ENCODE measurements at places on chromosomes 5 and 9.

GRCh38 chr5:113050721-113051382 is 74.3 kb downstream of the DCP2 start:
- no peak for DNase-seq

- no peak for DNase-seq
Measured at GRCh38 chr9:79431019-79431679, 140.6 kb upstream of the TLE4 start.

DNA sequence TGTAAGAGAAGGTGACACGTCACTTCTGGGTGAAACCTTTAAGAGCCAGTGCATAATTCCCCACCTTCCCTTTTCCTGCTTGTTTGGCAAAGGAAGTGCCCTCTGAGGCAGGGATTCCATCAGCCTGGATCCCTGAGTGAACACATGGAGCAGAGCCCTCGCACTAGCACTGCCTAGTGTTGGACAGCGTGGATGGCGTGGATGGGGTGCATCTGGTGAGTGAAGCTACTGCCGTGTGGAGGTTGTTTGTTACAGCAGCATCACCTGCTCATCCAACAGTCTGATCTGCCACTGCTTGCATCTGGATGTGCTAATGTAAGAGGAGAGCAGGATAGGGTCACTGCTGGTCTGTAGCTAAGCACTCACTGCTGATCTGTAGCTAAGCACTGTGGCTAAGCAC is 35.2 kb downstream of the SLC35D2 start:
- DNase-seq = no peak

- DNase-seq = no peak
Measured at GRCh38 chr5:35677878-35678277, 60.2 kb downstream of the SPEF2 start.

GRCh38 chr5:80117446-80117845 is 82.3 kb downstream of the THBS4 start:
- DNase-seq = no peak

GRCh38 chr9:114046875-114047274 is 31.2 kb downstream of the AMBP start:
- no peak for DNase-seq

- DNase-seq = no peak
Measured at GRCh38 chr5:14557203-14557770, 24.3 kb upstream of the OTULINL start.

GRCh38 chr5:94422812-94423211 is 195.6 kb downstream of the KIAA0825 start:
- DNase-seq = no peak

DNA sequence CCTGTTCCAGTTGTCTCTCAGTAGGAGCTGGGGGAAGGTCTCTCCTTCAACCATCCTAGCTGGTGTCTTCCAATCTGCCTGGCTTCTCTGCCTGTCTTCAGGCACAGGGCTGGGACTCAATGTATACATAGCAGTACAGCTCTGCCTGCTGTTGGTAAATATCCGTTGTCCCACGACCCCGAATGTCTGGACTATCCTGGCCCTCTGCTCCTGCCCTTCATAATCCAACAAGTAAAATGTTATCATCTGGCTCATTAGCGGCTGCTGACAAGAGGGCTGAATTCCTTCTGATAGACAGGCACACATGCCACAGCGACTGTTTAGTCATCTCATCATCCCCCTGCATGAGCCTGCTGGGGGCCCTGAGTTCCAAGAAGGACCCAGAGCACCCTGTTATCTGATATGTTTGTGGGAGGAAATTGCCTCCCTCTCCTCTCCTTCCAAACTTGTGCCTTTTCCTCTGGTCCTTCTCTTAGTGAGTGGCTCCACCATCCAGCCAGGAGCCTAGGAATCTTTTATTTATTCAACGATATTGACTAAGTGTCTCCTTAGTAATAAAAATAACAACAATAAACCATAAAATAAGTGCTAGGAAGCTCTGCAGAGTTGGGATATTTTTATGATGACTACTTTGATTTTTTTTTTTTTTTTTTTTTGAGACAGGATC is 29.5 kb upstream of the TGFBR1 start:
- no peak for DNase-seq

DNA sequence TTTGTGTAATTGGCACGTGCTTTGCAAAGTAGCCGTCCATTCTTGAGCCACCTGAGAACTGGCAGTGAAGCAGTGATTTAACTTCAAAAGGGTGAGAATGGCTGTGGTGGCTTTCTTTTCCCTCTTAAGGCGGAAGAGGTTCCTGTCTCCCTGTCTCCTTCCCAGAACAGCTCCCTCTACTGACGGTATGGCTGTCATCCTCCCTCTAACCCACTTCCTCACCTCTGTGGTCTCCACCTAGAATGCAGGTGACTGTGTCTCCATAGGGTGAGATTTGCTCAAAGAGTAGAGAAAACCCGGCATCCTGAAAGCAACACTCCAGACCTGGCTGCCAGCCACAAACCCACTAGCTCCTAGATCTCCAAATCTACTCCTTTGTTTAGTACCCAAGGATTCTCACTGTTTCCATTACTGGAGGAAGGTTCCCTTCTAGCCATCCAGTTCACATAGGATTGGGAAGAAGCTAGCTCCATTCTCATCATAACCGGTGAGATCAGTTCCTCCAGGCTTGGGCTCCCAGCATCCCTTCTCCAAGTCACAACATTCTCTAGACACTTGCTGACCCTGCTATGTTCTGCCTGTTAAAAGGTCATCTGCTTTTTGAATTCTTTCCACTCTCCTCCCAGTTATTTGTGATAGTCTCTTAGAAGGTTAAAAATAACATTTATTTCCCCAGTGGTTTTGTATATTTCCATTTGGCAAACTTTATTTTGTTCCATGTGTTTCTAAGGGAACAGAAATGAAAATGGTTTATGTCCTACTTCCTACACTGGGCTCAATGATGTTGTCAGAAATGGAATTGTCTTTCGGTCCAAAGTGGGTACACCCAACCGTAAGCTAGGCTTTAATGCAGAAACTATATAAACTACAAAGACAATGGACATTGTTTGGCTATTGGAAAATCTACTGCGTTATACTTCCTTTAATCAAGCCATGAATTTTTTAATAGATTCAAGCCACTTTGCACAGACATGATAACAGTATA is 269.4 kb downstream of the CWC27 start:
- no peak for DNase-seq

DNA sequence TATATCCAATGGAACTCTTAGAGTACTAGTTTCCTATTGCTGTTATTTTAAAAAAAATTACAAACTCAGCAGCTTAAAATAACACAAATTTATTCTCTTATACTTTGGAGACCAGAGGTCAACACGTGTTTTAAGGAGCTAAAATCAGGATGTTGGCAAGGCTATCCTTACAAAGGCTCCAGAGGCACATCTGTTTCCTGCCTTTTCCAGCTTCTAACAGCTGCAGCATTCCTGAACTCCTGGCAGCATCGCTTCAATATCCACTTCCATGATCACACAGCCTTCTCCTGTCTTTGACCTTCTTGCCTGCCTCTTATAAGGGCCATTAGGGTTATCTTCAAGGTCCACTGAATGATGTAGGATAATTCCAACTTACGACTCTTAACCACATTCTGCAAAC is 92.2 kb upstream of the CCNG1 start:
- no peak for DNase-seq

GRCh38 chr5:107415762-107416161 is 255.0 kb downstream of the EFNA5 start:
- DNase-seq = no peak

GRCh38 chr5:30856242-30856641 is 337.2 kb upstream of the CDH6 start:
- no peak for DNase-seq

DNA sequence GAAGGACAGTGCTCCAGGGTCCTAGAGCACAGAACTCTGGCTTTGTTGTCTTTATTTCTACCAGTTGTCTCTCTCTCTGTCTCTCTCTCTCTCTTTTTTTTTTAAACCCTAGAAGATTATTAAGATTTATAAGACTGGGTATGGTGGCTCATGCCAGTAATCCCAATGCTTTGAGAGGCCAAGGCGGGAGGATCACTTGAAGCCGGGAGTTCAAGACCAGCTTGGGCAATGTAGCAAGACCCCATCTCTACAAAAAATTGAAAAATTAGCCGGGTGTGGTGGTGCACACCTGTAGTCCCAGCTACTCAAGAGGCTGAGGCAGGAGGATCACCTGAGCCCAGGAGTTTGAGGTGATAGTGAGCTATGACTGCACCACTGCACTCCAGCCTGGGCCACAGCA is 65.0 kb upstream of the ABL1 start:
- no peak for DNase-seq

GRCh38 chr5:33048315-33048714 is 337.2 kb downstream of the NPR3 start:
- no peak for DNase-seq

DNA sequence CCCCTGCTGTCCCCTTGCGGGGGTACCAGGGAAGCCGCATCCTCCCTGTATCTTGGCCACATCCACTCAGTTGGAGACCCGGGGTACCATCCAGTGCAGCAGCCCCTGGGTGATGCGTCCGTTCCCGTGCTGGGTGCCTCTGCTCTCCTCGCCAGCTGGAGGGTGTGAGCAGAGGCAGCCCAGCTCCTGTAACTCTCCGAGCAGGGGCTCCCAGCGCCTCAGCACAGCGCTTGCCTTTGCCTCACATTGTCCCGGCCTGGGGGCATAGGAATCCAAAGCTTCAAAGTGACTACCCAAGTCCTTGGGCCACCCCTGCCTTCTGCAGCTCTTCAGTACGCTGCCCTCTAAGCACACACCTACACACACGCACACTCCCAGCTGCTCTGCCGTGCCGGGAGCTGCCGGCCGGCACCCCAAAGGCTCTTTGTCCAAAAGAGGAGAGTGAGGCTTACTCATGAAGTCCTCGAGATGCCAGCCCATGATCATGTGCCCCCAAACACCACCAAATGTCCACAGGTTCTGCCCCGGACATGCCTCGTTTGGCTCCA is 733 bp downstream of the ANGPTL2 start:
- no peak for DNase-seq

DNA sequence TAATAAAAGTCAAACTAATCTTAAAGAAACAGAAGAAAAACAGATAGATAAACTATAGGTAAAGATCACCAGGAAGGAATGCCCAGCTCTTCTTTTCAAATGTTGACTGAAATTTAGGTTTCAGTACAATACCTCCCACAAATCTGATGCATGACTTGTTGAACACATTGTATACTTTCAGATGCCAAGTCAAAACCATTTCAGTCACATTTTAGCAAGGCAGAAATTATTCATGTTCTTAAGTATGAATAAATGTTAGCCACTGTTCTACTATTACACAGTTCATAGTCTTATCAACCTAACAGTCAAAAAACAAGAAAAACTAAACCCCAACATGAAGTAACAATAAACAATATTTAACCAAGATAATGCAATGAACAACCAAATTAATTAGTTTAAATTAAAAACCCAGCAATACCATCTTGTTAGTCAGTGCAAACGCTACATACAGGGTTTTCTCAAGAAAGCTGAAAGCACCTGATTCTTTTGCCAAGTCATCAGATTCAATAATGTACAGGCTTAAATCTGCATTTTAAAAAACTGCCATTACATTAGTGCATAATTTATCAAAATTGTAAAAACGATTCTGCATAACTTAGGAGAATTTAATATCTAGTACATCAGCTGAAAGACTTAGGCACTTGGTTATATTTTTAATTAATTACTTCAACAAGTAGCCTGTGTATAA is 20.0 kb upstream of the PDCL start:
- no peak for DNase-seq

DNA sequence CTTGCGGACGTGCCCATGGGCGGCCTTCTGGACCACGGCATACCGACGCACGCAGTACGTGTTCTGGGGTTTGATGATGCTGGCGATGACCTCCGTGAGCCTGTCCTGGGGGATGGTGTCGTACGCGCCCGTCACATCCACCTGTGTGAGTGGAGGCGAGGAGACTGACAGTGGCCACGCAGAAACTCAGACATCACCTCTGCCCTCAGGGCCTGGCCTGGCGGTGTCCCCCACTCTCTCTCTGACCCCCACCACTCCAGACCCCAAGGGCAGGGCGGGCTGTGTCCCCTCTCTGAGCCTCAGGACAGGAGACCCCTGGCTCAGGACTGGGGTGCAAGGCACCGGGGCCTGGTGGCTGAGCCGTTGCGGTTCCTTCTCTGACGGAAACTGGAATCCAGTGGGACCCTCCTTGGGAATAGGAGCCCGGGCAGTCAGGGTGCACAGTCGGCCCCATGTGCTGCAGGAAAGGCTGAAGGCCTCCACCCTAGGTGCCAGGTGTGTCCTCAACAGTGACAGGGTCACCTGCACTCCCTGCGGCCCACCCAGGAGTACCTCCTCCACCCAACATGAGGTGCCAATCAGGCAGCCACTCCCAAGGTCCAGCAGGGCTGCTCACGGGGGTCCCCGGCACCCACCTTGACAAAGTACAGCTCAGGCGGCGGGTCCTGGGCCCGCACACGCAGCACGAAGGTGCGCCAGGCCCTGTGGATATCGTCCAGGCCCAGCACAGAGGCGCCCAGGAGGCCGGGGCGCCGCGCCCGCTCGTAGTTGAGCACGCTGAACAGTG is 16.0 kb downstream of the TERT start:
- no peak for DNase-seq

- DNase-seq = no peak
Measured at GRCh38 chr9:124853605-124854143, 414 bp downstream of the WDR38 start.

GRCh38 chr9:116587919-116588318 is 99.2 kb upstream of the TRIM32 start:
- no peak for DNase-seq

GRCh38 chr5:78364005-78364404 is 3.6 kb downstream of the SCAMP1 start:
- DNase-seq = no peak

- no peak for DNase-seq
Measured at GRCh38 chr5:116379306-116379705, 195.3 kb downstream of the SEMA6A start.

DNA sequence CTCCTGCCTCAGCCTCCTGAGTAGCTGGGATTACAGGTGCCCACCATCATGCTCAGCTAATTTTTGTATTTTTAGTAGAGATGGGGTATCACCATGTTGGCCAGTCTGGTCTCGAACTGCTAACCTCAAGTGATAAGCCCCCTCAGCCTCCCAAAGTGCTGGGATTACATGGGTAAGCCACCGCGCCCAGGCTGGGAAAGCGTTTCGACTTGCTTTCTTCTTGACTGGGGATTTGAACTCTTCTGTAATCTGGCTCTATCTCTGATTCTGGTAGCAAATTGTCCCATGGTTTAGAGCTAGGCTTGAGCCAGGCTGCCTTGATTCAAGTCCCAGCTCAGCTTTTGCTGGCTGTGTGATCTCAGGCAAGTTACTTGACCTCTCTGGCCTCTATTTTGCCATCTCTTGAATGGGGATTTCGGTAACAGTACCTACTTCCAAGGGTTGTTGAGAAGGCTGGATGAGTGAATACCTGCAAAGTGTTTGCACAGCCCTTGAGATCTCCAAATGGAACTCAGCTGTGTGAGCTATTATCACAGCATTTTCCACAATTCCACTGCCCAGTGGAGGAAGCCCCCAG is 20.5 kb upstream of the MVB12B start:
- no peak for DNase-seq

GRCh38 chr5:67003935-67004729 is 192.5 kb downstream of the CD180 start:
- DNase-seq = peak; percentile 61

- no peak for DNase-seq
Measured at GRCh38 chr9:83208065-83208850, 145.3 kb upstream of the RASEF start.

Data from GM06990 (cell line).